Hepatocyte (in vitro differentiated cells): ENCODE measurements at places on chromosomes 7 and 10. TPM values are rescaled to one million over a fixed set of nuclear protein-coding genes. Genes with fewer than 3 reads are reported as not detected.

DNA sequence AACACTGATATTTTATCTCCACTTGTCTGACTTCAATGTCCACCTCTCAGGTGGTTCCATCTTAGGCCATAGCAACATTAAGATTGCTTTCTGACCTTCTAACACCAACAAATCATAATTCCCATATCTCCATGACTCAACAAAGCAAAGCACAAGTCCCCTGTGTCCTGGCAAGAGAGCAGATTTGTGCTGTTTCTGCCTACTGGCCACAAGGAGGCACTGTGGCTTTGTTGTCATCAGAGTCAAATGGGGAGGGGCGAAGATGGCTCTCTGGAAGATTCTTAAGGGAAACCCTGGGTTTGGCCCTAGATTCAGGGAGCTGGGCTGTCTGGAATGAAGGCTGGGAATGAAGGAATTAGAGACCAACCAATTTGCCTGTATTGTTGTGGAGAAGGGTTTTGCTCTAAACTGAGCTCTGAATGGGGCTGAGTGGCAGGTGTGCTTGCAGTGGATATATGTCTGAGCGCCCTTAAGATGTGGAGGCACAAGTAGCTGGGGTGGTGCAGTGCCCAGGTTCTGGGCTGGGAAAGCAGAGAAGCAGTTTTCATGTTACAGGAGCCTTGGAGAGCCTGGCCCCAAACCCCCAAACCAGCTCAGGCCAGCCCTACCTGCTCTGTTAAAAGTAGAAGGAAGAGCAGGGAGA lies 154.8 kb upstream of the PRSS58 start:
- DNase-seq = peak; percentile 57

DNA sequence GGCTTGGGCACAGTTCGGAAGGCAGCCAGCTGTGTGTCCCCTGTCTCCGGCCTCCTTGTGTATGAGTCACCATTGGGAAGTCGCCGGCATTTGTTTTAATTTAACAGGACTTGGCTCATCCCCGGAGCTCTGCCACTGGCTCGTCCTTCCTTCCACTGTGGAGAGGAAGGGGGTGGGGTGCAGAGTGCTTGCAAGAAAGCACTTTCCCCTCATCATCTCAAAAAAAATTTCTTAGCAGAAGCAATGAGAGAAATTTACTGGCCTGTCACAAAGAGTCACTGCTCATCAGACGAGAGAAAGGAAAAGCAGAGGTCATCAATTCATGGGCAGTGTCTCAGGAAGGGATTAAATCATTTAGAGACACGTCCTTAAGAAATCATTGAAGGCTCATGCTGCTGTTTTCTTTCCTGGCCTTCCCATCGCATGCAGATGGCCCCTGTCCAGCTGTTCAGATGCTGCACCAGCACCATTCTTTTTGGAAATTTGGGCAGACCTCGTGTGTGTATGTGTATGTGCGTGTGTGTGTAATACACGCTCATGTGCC lies 93.3 kb downstream of the BMS1 start:
- peak; percentile 53 for DNase-seq

DNA sequence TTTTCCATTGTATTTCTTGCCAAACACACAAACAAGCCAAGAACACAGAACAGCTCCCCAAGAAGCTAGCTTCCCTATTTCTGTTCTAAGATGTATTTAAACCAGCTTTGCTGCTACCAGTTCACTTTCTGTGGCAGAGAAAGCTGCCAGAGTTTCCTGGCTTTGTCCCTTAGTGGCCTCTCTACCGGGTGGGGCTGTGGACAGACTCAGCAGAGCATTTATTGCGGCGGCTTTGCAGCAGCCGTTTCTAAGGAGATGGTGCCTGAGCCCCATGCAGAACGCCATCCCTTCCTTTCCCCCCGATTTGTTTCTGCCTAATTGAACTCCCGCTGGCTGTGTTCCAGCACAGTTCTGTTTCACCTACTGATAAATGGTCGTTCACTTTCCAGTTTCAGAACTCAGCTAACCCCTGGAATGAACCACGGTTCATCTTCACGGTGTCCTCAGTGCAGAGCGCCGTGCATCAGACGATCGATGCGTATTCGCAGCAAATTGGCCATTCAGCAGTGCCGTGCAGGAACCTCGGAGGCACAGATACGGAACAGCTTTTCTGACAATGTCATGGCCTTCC lies 33.8 kb upstream of the SFMBT2 start:
- DNase-seq = peak; percentile 13

DNA sequence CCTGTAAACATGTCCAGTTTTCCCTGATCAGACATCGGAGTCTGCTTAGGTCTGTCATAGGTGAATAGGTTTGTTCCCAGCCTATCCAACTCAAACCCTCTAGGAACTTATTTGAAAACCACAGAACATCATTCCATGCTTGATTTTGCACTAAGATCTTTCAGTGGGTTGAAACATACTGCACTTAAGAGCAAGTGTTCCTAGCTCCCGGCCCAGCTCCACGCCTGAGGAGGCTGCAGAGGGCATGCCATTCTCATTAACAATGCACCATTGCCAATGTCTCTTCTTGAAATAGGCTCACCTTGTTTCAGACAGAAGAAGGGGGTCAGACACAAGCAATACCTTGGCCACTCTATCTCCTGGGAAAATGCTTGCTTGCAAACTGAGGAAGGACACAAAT lies 78.0 kb upstream of the EGR2 start:
- DNase-seq = no peak

- no peak for DNase-seq
Observed at GRCh38 chr10:91312382-91312733, 91.9 kb downstream of the PCGF5 start.

GRCh38 chr7:106597751-106598546 lies 63.0 kb downstream of the CCDC71L start:
- no peak for DNase-seq

GRCh38 chr10:37576154-37576553 lies 281.3 kb downstream of the ZNF248 start:
- DNase-seq = no peak

DNA sequence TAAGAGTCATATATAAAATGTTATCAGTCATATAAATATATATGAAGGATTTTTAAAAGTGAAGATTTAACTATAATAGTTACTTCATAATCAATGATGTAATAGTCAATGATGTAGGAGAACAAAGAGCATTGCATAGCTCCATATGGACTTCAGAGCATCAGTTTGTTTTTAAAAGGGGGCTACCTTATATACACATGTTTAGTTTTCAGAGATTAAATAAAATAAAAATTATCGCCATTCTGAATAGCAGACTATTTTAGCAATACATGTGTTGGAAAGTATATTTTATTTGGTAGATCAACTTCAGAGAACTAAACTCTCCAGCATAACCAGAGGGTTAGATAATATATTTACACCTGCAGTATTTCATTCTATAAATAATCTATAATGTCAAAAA lies 29.1 kb upstream of the EPC1 start:
- DNase-seq = no peak

DNA sequence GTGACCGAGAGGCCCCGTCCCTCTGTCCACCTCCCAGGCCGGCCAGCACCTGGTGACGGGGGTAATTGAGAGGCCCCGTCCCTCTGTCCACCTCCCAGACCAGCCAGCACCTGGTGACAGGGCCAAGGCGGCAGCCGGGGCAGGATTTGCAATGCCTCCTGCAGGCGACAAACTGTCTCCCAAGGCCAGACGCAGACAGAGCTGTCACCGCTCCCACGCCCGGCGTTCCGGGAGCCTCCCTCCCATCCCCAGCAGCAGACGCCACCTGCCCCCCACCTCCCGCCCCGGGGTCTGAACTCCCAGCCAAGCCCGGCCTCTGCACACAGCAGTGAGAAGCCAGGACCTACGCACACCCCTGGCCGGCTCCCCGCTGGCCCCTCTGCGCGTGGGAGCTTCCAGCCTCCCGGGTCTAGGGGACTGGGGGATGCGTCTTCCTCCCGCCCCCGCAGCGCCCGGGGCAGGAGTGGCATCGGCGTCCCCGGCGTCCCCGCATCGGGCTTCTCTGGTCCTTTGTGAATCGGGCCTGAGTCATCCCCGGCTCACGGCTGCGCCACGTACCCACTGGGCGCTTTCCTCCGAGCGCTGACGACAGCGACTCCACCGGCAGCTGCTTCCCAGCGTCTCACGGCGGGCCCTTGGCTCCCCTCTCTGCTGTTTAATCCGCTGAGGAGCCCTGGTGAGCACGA lies 95.1 kb upstream of the DIP2C start:
- peak; percentile 86 for DNase-seq

GRCh38 chr10:88974012-88974411 lies 16.6 kb upstream of the FAS start:
- DNase-seq = no peak

DNA sequence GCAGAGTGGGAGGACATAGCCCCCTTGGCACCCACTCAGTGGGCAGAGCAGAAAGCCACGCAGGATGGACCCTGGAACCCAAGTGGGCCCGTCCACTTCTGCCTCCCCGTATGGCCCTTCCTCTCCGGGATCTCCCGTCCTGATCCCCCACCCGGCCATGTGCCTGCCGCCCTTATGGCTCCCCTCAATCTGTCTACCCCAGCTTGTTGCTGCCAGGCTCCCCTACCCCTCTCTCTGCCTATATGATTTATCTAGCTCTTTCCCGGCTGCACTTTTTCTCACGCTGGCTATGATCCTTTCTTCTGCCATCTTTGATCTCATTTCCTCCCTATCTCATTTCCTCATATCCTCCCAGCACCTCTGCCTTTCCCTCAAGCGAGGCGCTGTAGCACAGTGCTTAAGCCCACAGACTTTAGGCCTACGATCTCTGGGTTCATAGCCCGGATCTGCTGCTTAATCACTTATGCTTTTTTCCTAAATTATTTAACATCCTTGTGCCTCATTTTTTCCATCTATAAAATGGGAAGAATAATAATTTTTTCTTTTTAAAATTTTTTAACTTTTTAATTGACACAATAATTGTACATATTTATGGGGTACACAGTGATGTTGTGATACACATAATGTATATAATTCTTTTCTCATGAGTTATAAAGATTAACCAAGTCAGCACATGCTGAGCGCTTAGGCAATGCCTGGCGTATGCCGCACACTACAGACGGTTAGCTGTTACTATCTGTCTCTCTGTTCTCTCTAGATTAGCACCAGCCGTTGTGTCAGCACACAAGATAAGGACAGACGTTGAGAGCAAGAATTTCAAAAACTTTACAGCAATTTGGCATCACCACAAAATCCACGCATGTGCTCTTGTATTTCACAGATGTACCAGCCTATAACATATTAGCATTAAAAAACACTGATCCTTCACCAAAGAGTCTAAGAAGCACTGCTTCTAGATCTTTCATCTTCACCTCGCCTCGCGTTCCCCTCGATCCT lies 18.1 kb downstream of the KCNH2 start:
- no peak for DNase-seq

GRCh38 chr7:12584930-12585329 lies 14.4 kb downstream of the SCIN start:
- DNase-seq = no peak

DNA sequence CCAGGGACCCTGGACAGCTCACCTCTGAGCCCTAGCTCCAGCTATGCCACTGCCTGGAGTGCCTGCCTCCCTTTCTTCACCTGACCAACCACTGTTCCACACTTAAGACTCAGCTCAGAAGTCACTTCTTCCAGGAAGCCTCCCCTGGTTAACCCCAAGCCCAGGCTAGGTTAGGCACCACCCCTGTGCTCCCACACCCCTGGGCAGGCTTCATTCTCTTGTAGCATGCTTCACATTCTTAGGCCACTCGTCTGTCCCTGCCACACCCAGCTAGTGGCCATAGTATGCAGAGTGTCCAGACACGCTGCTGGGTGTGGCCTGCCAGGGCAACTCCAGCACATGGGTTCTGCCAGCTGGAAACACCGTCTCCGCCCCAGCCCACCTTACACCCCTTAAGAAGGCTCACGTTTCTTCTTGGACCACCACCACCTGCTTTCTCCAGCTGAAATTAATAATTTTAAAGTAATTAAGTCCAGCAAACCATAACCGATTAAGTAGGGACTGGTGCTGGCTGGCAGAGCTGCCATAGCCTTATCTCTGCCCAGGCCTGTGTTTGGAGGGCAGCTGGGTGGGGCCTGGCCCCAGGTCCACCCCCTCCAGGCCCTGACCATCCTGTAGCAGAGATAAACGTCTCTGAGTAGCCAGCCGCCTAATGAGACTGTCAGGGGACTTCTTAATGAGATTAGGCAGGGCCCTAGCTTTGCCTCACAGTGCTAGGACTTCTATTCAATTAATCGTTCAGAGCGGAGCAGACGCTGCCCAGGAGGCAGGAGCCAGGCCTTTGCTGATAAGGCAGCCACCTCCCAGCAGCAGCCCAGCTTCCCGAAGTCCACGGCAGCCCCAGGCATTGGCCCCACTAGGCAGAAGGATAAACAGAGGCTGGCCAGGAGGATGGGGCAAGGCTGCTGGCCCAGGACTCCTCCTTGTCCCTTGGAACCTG lies 20.5 kb downstream of the GRID1 start:
- no peak for DNase-seq

DNA sequence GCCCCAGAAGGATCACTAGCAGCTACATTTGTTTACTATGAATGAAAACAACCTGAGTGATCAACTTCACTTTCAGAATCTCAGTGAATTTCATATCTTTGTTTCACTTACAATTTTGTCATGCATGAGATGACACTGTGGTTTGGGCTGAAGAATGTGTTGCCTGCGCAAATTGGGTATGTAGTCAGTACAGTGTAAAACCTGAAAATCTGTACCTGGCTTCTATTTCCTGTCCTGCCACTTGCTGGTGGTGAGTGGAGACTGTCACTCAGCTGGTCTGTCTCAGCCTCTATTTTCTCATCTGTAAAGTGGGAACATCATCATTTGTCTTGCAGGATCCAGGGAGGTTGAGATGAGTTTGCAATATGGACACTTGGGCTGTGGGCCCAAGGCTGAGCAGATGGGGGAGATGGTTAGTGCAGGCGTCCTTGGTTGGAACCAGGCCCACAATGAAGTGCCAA lies 118.0 kb downstream of the WDFY4 start:
- no peak for DNase-seq

DNA sequence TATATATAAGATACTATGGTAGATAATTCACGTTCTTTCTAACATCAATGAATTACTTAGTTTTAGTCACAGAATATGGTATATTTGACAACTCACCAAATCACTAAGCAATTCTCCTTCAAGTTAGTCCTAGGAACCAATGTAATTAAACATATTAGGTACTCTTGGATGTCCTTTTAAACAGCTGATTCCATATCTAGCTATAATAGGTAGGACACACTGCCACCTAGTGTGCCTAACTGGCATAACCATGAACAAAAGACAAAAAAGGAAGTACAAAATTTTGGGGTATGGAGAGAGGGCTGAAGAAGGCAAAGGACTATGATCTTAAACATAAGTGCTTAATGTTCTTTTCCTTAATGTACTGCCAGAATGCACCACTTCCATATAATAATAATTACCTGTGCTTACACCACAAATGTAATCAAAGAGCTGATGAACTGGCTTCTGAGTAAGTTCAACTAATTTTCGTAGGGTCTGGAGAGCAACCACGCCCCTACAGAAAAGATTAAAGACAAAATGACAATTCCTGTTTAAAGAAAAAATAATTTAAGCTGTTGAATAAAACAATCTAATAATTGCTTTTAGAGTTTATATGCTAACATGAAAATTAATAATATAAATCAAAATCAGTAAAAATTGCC lies 28.7 kb downstream of the PNPLA8 start:
- peak; percentile 54 for DNase-seq

- DNase-seq = peak; percentile 25
Observed at GRCh38 chr7:103573479-103574058, 127.6 kb upstream of the SLC26A5 start.

Gene TCERG1L
- 0.26 and 0.73 TPM in 2 replicates for polyA plus RNA-seq

Gene MMP21
- 0.21 and 0.22 TPM in 2 replicates for polyA plus RNA-seq

Gene PNLIPRP1
- polyA plus RNA-seq = 0.39 TPM in 1 of 2 replicates, not detected in the other

Gene REEP3
- polyA plus RNA-seq = 38.8 and 43.1 TPM in 2 replicates

Gene AS3MT
- polyA plus RNA-seq = 2.2 and 3.8 TPM in 2 replicates

Gene NKX1-2
- 0.22 and 0.64 TPM in 2 replicates for polyA plus RNA-seq

Gene IKZF1
- polyA plus RNA-seq = 0.16 and 0.52 TPM in 2 replicates

Gene OR2A25
- not detected in 2 replicates for polyA plus RNA-seq

Gene DLX5
- polyA plus RNA-seq = 19.6 and 22.1 TPM in 2 replicates

Gene ACTA2
- 207 and 251 TPM in 2 replicates for polyA plus RNA-seq

Gene ZNF804B
- polyA plus RNA-seq = not detected in 2 replicates
